ENCODE measurements at places on chromosomes 3 and 15. TPM values are rescaled to one million over a fixed set of nuclear protein-coding genes. Genes with fewer than 3 reads are reported as not detected.

DNA sequence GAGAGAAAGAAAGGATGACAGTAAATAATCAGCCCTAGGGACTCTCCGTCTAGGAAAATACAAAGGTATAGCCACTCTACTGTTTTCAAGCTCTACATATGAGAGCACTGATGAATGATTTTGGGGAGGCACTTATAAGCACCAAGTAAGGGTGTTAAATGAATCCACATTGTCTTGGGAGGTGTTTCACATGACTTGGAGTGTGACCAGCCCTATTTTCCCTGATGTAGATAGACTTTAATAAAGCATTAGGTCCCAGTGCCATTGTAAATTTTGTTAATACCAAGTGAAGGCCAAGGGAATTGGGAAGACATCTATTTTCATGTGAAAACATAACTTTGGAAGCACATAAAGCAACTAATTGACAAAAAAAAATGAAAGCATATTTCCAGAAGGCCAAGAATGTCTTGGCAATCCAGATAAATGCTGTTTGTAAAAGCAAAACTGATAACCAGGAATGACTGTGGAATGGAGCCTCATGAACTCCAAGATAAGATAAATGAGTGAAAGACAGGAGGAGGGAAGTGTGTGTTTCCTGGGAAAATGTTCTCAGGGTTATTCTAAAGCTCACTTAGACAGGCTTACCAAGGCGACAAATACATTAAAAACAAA, 96.0 kb upstream of the MYZAP start:
- DNase-seq: no peak

DNA sequence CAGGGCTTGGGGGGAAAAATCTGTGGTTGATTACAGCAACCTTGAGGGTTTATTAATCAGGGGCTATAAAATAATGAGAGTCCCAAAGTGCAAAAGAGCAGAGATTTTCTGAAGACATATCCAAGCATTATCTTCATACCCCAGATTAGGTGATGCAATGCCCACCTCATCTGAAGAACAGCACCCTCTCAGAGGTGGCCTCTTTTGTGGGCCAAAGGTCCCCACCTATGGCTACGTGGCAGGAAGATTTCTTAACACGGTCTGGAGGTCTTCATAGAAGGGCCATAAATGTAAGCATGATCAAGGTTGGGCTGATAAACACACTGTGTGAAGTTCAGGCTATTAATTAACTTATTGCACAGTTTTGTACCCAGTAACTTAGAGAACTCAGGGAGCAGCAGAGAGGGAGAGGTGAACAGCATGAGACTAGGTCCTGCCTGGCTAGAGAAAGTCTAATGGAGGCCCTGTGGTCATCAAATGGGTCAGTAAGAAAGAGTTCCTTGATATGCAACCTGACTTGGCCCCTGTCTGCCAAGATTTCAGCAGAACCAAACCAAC, 29.6 kb upstream of the RBP2 start:
- no peak for DNase-seq

DNA sequence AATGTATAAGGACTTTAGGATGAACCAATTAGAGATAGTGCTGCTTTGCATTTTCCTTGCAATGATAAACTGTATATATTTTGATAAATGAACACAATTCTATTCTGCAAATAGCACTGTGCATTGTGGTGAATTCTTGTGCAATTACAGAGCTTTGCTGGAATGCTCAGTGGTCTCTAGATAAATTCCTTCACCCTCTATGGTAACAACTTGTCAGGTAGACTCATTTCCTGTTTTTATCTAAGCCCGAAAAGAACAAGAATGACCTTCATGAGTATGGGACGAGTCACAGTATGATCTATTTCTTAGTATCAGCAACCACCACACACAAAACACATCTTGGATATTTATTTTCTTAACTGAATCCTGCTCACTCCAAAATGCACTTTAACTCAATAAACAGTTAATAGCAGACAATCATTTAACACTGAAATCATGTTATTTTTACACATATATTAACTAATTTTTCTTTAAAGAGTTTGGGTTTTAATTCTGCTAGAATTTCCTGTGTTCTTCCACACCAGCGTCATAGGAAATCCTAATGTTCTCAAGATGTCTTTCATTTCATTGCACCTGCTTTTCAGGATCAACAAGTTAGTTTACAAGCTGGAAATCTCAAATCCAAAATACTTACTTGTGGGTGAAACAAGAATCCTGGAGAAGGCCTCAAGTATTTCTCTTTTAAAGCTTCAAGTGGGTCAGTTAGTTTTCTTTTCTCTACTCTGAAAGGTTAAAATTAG, 551.2 kb downstream of the MECOM start:
- peak; percentile 50 for DNase-seq

Gene CELSR3
- polyA plus RNA-seq: 6.7 TPM

Gene IFT57
- 5.8 TPM for polyA plus RNA-seq

Gene ANKRD34C
- polyA plus RNA-seq: not detected

DNA sequence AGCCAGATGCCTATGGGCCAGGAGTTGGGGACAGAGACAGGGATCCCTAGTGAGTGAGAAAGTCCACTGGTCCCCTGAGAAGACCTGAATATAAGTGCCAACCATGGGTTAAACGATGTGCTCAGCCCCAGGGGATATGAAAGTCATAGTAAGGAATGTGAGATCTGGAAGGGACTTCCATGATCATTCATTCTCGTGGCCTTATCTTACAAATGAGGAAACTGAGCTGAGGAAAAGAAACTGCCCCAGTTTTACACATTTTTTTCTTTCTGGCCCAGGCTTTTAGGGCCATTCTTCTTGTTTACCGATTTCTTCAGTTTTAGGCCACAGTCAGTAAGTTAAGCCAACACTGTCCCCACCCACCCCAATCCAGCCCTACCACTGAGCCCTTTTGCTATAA, 11.1 kb downstream of the CD80 start:
- DNase-seq: no peak

- DNase-seq: no peak
Measured at GRCh38 chr3:17577796-17578520, 164.5 kb downstream of the TBC1D5 start.

Gene NISCH
- 47.6 TPM for polyA plus RNA-seq

Gene PLSCR2
- not detected for polyA plus RNA-seq

DNA sequence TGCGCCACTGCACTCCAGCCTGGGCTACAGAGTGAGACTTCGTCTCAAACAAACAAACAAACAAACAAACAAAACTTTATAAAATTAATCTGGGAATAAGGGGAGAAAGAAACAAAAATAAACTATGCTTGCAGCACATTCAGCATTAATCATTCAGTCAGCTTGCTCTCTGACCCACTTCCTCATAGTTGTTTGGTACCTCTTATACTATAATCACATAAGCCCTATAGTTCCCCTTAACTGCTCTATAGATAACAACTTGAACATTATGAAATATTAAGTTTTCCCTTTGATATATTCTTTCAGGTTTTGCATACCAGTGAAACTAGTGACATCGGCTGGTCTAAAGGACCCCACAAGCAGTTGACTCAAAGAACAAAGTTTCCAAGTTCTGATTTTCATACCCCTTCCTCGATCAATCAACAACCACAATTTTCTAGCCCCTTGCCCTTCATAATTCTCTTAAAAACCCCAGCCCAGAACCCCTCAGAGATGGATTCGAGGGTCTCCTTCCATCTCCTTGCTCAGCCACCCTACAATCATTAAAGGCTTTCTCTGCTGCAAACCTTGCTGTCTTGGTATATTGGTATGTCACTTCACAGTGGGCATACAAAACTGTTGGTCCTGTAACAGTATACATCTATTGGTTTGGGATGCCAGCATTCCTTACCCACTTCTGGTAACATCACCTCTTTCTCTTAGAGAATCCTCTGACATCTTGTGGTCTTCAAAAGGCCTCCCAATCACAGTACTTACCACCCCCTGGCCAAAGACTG, 26.4 kb downstream of the BCL2L10 start:
- DNase-seq: no peak

Gene TIGIT
- polyA plus RNA-seq: not detected

Gene CHDH
- 42.9 TPM for polyA plus RNA-seq

GRCh38 chr3:148955544-148956346, 35.6 kb upstream of the GYG1 start:
- peak; percentile 47 for DNase-seq

- DNase-seq: peak; percentile 2
Measured at GRCh38 chr3:88231207-88231606, 81.4 kb downstream of the C3orf38 start.

GRCh38 chr15:82875411-82876003, 66.1 kb downstream of the WHAMM start:
- no peak for DNase-seq
